ENCODE measurements at places on chromosomes 13 and 19. TPM values are rescaled to one million over a fixed set of nuclear protein-coding genes. Genes with fewer than 3 reads are reported as not detected.

The PTPRH gene
- total RNA-seq, result 3.4 TPM

The SLC8A2 gene
- not detected for total RNA-seq

The ZNF441 gene
- 9.7 TPM for total RNA-seq

The OR7D2 gene
- total RNA-seq, result not detected

The ZSWIM9 gene
- total RNA-seq, result 0.56 TPM

The POSTN gene
- 32.6 TPM for total RNA-seq

The VSTM2B gene
- not detected for total RNA-seq

The RNF225 gene
- total RNA-seq, result not detected

The ZNF221 gene
- total RNA-seq, result 10.6 TPM

The ELAVL3 gene
- not detected for total RNA-seq

The NLRP5 gene
- not detected for total RNA-seq

The CCDC70 gene
- total RNA-seq, result not detected

The RETN gene
- total RNA-seq, result not detected

The HIPK4 gene
- 0.28 TPM for total RNA-seq

The TEX26 gene
- total RNA-seq, result not detected

The RXFP2 gene
- total RNA-seq, result not detected

The CYP4F2 gene
- not detected for total RNA-seq

The BCKDHA gene
- 6.4 TPM for total RNA-seq

The FFAR3 gene
- total RNA-seq, result not detected

The VSIG10L gene
- under 0.01 TPM for total RNA-seq

The THOP1 gene
- 57.5 TPM for total RNA-seq

The METTL21C gene
- total RNA-seq, result not detected

The ALOX5AP gene
- not detected for total RNA-seq

The CCDC8 gene
- total RNA-seq, result 10.2 TPM

The CEACAM7 gene
- total RNA-seq, result not detected

The CEACAM16 gene
- total RNA-seq, result not detected

The HNRNPA1L2 gene
- 3.4 TPM for total RNA-seq

Data from IMR-90 (cell line).